ENCODE measurements at places on chromosomes 3 and 15.

- no peak for DNase-seq
Observed at GRCh38 chr15:71643918-71644317, 166.4 kb upstream of the NR2E3 start.

GRCh38 chr3:195587824-195588223 is 4.1 kb upstream of the APOD start:
- no peak for DNase-seq

GRCh38 chr3:128127236-128127635 is 3.6 kb upstream of the RUVBL1 start:
- no peak for DNase-seq

DNA sequence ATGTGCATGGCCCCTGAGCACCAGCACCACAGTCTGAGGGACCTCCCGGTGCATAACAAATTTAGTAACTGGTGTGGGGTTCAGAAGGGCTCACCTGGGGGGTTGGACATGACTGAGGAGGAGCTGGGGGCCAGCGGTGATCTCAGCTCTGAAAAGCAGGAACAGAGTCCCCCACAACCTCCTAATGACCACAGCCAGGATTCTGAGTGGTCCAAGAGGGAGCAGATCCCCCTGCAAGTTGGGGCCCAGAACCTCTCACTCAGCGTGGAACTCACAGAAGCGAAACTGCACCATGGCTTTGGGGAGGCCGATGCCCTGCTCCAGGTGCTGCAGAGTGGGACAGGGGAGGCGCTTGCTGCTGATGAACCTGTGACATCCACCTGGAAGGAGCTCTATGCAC is 43.0 kb downstream of the CDAN1 start:
- no peak for DNase-seq

- DNase-seq, result no peak
Observed at GRCh38 chr3:27589795-27590194, 105.6 kb upstream of the SLC4A7 start.

GRCh38 chr3:173789530-173790162 is 392.1 kb downstream of the NLGN1 start:
- DNase-seq, result no peak

DNA sequence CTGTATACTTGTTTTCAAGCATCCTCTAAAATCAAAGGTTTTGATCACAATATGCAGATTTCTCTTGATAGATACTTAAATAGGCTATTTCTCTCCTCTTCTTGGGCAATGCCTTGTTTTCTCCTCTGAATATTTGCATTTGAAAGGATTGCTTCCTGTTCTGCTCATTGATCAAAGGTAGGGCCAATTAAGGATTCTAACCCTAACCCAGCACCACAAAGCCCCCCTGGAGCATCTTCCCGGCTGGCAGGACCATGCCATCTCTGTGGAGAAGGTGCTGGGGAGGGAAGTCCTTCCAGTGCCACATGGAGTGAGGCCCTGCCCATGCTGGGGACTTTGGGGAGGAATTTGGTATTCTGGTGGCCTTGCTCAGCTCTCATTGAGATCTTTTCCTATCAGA is 11.3 kb upstream of the NIPA2 start:
- no peak for DNase-seq

- DNase-seq, result no peak
Observed at GRCh38 chr3:14467814-14468620, 65.6 kb downstream of the SLC6A6 start.

DNA sequence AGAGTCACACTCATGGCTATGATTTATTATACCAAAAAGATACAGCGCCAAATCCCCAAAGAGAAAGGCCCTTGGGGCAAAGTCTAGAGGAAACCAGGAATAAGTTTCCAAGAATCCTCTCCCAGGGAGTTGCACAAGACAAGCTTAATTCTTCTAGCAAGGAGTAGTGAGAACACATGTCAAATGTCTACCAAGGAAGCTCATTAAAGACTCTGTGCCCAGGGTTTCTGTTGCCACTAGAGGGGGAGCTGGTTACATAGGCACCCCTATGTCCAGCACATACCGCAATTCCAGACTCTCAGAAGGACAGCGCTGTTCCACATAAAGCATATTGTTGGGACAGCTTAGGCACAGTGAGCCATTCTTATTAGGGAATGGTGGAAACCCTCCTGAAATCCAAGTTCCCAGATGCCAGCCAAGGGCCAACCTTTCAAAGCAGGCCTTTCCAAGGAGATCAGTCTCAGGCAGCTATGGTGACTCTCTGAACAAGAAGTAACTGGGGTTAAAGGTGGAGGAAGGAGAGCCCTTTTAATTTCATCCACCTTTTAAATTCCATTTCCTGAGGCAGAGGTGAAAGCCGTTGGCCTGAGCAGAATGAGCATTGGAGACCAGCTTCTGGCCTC is 194.2 kb downstream of the UACA start:
- DNase-seq, result no peak

All from right lobe of liver (tissue), 6 donors.